Activated CD4-positive, alpha-beta T cell treated with anti-CD3 and anti-CD28 coated beads, Interleukin-2, amount 10 ng/mL, durations not matched to agents 24 days and 14 days (primary cell): ENCODE measurements at places on chromosomes 7 and 10. TPM values are rescaled to one million over a fixed set of nuclear protein-coding genes. Genes with fewer than 3 reads are reported as not detected.

DNA sequence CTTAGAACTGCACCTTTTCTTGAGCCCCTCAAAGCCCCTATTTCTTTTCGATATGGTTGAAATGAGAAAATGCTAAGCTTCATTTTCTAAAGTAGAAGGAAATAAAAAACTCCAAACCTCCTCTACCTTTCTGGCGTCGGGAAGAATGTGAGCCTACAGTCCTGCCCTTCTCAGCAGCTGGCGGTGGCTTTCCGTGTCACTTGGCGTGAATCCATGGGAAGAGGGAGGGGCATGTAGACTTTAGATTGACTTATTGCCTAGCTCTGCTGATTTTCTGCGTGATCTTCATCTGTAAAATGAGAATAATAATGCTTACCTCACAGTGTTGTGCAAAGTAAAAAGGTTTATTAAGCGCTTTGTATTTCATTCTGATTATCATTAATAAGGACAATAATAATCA is 35.0 kb downstream of the PRR15 start:
- H3K27ac ChIP-seq, result no peak overlapping the region
- H3K36me3 ChIP-seq, result no peaks in the 10 kb centered on the region
- H3K27me3 ChIP-seq, result no peaks in the 10 kb centered on the region
- no peak overlapping the region for H3K4me3 ChIP-seq

GRCh38 chr7:672891-673290 is 53.6 kb upstream of the DNAAF5 start:
- H3K4me1 ChIP-seq, result peaks cover 4% of the 10 kb centered on the region
- no peak for DNase-seq
- H3K36me3 ChIP-seq, result peaks cover 36% of the 10 kb centered on the region
- H3K4me3 ChIP-seq, result no peak overlapping the region

- H3K4me1 ChIP-seq, result no peaks in the 10 kb centered on the region
- DNase-seq, result no peak
- H3K27ac ChIP-seq, result no peak overlapping the region
- no peaks in the 10 kb centered on the region for H3K27me3 ChIP-seq
- no peak overlapping the region for H3K4me3 ChIP-seq
These were observed 470.8 kb downstream of the INHBA start for GRCh38 chr7:41232086-41232485.

GRCh38 chr7:157473051-157473569 is 136.3 kb downstream of the DNAJB6 start:
- DNase-seq, result no peak
- H3K4me3 ChIP-seq, result no peak overlapping the region
- H3K27me3 ChIP-seq, result no peaks in the 10 kb centered on the region
- H3K36me3 ChIP-seq, result peaks cover 21% of the 10 kb centered on the region
- peak overlapping the region; percentile 41 for H3K27ac ChIP-seq

DNA sequence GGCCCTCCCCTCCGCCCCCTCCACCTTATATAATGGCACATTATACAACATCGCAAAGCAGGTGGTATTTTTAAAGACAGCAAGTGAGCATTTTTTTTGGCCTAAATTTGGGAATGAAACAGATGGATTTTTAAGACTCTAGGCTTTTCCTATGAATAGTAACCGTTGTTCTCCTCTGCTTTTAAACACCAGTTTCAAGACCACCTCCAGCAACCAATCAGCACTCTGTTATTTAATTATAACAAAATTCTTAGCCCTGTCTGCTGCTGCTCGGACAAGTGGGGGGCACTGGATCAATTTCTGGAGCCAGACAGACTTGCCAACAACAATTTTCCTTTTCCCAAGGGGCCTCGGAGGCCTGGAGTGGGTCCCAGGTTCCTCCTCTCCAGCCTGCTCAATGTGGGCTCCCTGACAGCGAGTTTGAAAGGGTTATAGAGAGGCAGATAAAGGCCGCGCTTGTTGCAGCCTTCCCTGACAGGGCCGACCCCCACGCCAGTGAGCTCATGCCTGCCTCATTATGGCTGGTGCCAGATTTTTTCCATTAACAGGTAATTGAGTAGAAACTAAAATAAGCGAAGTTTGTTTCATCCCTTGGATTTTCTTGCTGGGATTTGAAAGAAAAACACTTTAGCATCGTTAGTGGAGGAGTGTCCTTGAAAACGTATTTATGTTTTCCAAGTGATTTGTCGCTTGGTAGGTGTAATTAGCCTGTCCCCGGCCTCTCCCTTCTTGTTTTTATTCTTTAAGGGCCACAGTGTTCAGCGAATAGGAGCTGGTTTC is 227.3 kb downstream of the TCF7L2 start:
- DNase-seq, result no peak
- no peak overlapping the region for H3K27ac ChIP-seq
- no peaks in the 10 kb centered on the region for H3K36me3 ChIP-seq
- no peak overlapping the region for H3K4me3 ChIP-seq

The PRSS37 gene
- total RNA-seq, result not detected in 2 replicates

- no peak overlapping the region for H3K4me3 ChIP-seq
- H3K27me3 ChIP-seq, result no peaks in the 10 kb centered on the region
- no peak overlapping the region for H3K27ac ChIP-seq
- H3K36me3 ChIP-seq, result no peaks in the 10 kb centered on the region
- H3K4me1 ChIP-seq, result no peaks in the 10 kb centered on the region
These were observed 28.1 kb upstream of the PLXDC2 start for GRCh38 chr10:19788075-19788686.

DNA sequence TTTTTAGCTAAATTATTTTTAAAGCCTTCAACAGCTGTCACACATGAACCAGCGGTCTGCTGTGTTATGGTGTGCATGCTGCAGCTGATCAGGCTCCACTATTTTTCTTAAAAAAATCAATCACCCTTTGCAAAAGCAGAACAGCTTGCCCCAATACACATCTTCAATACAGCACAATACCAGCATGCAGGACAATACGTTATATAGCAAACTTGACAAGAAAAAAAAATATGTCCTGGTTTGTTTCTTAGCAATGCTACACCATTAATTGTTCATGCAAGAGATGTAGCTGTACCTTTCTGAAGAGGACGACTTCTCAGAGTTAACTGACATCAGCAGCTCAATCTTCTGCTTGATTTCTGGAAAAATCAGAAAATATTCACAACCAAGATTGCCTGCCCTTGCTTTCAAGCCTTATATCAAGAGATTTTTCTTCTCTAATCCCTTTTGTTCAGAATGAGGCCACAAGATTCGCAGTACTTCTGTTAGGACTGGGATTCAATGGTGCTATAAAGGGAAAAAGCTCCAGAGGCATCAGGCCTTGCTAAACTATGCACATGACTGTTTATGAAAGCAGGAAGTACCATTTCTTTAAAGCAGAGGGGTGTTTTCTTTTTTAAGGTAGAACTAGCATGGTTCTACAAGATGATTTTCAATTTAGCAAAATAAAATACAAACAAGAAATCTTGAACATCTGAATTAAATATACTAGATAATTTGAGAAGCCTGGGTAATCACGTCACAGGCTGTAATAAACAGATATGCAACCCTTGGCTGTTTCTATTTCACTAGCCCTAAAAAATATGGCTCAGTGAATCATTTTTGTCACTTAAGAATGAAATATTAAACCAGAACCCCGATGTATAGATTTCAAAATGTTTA is 120.0 kb downstream of the SRPK2 start:
- peaks cover 19% of the 10 kb centered on the region for H3K4me1 ChIP-seq
- H3K27ac ChIP-seq, result peak overlapping the region; percentile 67
- DNase-seq, result peak; percentile 68
- H3K27me3 ChIP-seq, result no peaks in the 10 kb centered on the region

DNA sequence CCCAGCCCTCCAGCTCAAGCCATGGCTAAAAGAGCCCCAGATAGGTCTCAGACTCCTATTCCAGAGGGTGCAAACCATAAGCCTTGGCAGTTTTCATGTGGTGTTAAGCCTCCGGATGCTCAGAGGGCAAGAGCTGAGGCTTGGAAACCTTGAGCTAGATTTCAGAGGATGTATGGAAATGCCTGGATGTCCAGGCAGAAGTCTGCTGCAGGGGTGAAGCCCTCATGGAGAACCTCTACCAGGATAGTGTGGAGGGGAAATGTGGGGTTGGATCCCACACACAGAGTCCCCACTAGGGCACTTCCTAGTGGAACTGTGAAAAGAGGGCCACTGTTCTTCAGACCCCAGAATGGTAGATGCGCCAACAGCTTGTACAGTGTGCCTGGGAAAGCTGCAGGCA is 13.2 kb upstream of the HPSE2 start:
- no peaks in the 10 kb centered on the region for H3K4me1 ChIP-seq
- H3K36me3 ChIP-seq, result no peaks in the 10 kb centered on the region
- H3K27me3 ChIP-seq, result peaks cover 2% of the 10 kb centered on the region
- DNase-seq, result no peak

The PHYHIPL gene
- total RNA-seq, result not detected in 2 replicates

DNA sequence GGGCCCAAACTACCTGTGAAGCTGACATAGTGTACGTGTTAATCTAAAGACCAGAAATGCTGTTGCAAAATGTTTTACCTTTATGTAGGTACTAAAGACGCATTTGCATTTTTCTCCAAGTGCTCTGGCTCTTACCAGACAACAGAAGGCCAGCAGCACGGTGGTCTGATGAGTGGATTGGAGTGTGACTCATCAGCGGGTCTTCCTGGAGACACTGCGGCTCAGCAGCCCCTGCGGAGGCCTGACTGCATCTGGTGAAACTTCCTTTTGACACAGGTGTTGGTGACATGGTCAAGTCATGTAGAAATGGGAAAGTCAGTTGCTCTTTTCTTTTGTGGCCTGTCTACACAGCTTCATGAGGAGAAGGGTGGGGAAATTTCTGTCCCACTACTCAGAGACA is 723.6 kb downstream of the INHBA start:
- H3K4me1 ChIP-seq, result no peaks in the 10 kb centered on the region
- H3K27me3 ChIP-seq, result no peaks in the 10 kb centered on the region
- H3K4me3 ChIP-seq, result no peak overlapping the region
- no peak overlapping the region for H3K27ac ChIP-seq
- no peak for DNase-seq

GRCh38 chr10:97307866-97308780 is 10.9 kb upstream of the FRAT1 start:
- no peak overlapping the region for H3K4me3 ChIP-seq
- no peaks in the 10 kb centered on the region for H3K36me3 ChIP-seq
- no peak for DNase-seq
- peaks cover 6% of the 10 kb centered on the region for H3K27me3 ChIP-seq

DNA sequence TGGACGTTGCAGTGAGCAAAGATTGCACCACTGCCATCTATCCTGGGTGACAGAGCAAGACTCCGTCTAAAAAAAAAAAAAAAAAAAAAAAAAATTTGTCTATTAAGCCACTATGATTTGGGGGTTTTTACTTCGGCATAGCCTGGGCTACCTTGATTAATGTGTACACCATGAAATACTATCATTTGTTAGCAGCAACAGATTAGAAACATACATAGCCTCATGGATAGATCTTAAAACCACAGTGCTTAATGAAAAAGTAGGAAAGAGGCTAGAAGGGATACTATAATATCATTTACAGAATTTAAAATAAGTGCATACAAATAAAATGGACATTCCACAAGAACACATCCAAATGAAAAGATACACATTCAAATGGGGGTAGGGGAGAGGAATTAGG is 77.3 kb upstream of the IL6 start:
- H3K27ac ChIP-seq, result no peak overlapping the region
- H3K36me3 ChIP-seq, result peaks cover 2% of the 10 kb centered on the region
- H3K27me3 ChIP-seq, result peaks cover 32% of the 10 kb centered on the region
- peaks cover 4% of the 10 kb centered on the region for H3K4me1 ChIP-seq

The PFKP gene
- total RNA-seq, result 284 and 294 TPM in 2 replicates

DNA sequence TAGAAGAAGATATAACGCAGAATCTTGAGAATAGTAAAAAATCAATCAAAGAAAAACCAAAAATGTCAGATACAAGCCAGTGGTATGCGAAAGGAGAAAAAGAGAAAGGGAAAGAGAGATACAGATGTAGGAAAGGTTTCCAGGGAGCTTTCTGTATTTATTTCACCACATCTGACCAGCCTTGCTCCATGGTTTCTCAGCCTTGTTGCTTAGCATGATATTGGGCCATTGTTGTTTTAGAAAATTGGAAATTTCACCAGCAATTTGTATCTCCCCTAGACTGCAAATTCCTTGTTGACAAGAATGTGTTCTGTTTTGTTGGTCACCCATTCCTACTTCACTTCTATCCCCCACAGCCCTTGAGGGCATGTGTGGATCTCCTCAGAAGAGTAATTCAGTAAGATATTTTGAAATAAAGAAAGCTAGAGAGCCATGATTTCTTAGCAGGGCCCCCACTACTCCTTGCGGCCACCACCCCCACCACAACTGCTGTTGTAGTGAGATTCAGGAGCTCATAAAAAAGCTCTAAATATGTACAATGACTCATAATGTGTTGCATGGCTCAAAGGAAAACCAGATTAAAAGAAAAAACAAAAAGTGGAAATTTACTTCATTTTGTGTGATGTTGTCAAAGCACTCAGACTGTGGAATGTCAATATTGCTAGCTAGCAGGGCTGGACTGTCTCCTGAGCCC is 138.7 kb downstream of the CHRM2 start:
- H3K4me3 ChIP-seq, result no peak overlapping the region
- no peak overlapping the region for H3K27ac ChIP-seq
- H3K27me3 ChIP-seq, result no peaks in the 10 kb centered on the region
- no peaks in the 10 kb centered on the region for H3K36me3 ChIP-seq

- no peak for DNase-seq
- H3K36me3 ChIP-seq, result no peaks in the 10 kb centered on the region
- H3K4me1 ChIP-seq, result peaks cover 5% of the 10 kb centered on the region
- H3K4me3 ChIP-seq, result peak overlapping the region; percentile 19
- peaks cover 47% of the 10 kb centered on the region for H3K27me3 ChIP-seq
- H3K27ac ChIP-seq, result no peak overlapping the region
These were observed 452 bp downstream of the SEMA3C start for GRCh38 chr7:80918399-80918798.

The LRRD1 gene
- not detected in 2 replicates for total RNA-seq

GRCh38 chr7:96218664-96219243 is 103.1 kb downstream of the SLC25A13 start:
- H3K36me3 ChIP-seq, result no peaks in the 10 kb centered on the region
- no peaks in the 10 kb centered on the region for H3K27me3 ChIP-seq
- H3K27ac ChIP-seq, result no peak overlapping the region
- H3K4me3 ChIP-seq, result no peak overlapping the region
- peaks cover 1% of the 10 kb centered on the region for H3K4me1 ChIP-seq

DNA sequence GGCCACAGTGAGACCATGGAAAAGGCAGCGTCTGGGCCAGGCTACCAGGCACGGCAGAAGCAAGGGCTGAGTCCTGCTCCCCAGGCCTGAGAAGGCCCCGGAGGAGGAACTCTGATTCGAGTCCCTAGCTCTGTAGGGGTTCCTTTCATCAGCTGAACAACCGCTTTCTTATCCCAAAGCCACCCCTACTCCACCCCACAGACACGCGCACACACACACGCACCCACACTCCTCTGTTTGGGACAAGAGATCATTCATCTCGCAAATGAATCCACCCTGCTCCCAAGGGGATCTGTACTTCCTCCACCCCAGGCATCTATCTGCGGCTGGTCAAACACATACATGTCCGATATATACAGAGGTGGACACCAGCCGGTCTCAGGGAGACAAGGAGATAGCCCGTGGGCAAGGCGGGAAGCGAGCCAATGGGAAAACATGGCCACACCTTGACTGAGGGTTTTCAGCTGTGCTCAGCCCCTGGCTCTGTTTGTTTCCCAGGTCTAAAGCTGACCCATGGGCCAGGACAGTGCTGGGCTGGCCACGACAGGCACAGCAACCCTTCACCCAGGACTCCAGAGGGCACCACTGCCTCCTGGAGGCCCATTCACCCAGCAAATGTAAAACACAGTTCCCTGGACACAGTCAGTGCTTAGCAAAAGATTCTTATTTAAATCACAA is 7.3 kb downstream of the ZCCHC24 start:
- no peak for DNase-seq
- peaks cover 21% of the 10 kb centered on the region for H3K27me3 ChIP-seq
- H3K36me3 ChIP-seq, result no peaks in the 10 kb centered on the region
- peaks cover 12% of the 10 kb centered on the region for H3K4me1 ChIP-seq
- H3K4me3 ChIP-seq, result no peak overlapping the region
